ENCODE measurements at places on chromosomes 6 and 20. TPM values are rescaled to one million over a fixed set of nuclear protein-coding genes. Genes with fewer than 3 reads are reported as not detected.

FLRT3 gene
- total RNA-seq: 7.0 TPM

TREM2 gene
- total RNA-seq: not detected

F13A1 gene
- not detected for total RNA-seq

TENT5A gene
- total RNA-seq: 26.9 TPM

CDH4 gene
- total RNA-seq: 2.2 TPM

HLA-DMB gene
- total RNA-seq: 4.6 TPM

VGLL2 gene
- total RNA-seq: not detected

PNLDC1 gene
- not detected for total RNA-seq

ZBP1 gene
- not detected for total RNA-seq

VARS1 gene
- total RNA-seq: 58.5 TPM

PDYN gene
- not detected for total RNA-seq

RBCK1 gene
- 68.0 TPM for total RNA-seq

PRRT1 gene
- not detected for total RNA-seq

CST5 gene
- not detected for total RNA-seq

TNNC2 gene
- not detected for total RNA-seq

DEFB116 gene
- not detected for total RNA-seq

SEMG1 gene
- total RNA-seq: not detected
